ENCODE measurements at places on chromosomes 11 and 22.

GRCh38 chr11:69088676-69089146 lies 40.0 kb downstream of the TPCN2 start:
- peak; percentile 63 for DNase-seq

DNA sequence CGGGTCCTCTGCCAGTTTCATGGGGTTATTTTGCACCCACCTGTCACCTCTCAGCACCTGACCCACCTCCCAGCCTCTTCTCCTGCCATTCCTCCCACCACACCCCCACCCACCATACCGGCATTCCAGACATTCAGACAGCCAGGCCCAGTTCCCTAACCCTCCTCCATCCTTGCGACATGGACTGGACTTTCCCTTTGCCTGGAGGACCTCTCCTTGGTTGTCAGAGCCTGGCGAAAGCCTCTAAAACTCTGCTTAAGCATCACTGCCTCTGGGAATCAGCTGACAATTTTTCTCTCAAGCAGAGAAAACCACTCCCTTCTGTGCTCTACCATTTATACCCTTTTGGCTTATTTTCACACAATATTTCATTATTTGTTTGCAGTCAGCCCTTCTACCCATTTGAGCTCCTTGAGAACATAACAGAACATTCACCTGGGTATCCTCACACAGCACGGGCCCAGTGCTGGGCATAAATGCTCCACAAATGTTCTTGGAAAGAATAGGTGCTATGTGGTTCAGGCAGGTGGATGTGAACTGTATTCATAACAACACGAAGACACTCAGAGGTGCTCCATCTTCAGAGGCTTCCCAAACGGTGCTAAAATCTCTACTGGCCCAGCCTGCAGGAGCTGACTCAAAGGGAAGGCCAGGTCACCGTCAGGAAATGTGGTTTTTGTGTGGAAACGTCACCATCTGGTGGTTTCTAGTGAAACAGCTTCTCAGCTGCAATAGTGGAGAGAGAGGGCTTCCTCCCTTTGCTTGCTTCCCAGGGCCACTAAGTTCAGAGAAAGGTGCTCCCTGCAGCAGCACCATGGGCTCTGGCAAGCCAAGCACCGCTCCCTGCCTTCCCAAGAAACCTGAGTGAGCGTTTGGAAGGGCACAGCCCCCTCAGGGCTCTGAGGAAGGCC lies 10.4 kb downstream of the SPATA19 start:
- peak; percentile 49 for DNase-seq

DNA sequence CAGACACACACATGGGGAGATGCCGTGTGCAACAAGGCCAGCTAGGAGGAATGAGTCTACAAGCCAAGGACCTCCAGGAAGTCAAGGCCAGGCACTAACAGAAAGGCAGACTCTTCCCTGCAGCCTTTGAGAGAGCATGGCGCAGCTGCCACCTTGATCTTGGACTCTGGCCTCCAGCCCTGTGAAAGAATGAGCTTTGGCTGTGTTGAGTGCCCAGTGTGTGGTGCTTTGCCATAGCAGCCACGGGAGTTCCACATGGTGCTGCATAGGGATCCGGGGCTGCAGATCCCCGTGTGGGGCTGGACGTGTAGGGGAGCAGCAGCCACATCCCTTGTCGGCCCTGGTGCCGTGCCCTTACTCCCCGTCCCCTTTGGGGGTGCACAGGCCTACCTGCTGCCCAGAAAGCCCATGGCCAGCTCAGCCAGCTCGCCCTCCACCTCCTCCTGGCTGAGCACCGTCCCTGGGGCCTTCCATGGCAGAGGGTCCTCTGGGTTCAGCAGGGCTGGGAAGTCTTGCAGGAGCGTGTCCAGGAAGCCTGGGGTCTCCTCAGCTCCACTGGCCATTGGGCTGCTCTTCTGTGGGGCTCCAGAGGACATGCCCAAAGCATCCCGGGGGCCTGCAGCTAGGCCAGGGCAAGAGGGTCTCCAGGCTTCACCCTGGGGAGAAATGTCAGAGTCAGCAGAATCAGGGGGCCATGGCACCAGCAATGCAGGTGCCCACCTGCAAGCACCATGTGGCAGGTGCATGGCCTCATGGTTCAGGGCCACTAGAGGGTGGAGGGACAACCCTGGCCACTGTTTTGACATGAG lies 7.0 kb downstream of the PPM1F start:
- no peak for DNase-seq

- DNase-seq = no peak
These were observed 260.6 kb downstream of the CNTN5 start for GRCh38 chr11:99281331-99281730.

GRCh38 chr11:87263264-87263838 lies 225.6 kb downstream of the TMEM135 start:
- no peak for DNase-seq

GRCh38 chr11:70608568-70609470 lies 210.5 kb downstream of the CTTN start:
- no peak for DNase-seq

DNA sequence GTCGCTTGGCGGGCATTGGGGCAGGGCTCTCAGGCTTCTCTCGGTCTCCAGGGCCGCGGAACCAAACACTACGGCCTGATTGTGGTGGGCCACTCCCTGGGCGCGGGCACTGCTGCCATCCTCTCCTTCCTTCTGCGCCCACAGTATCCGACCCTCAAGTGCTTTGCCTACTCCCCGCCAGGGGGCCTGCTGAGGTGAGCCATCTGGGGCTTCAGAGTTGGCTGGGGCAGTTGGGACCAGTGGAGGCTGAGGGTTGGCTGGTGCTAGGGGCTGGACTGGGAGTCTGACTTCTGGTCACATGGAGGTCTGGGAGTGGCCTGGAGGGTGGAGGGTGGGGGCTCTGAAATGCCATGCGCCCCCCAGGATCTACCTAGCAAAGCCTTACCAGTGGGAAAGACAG lies 15.3 kb upstream of the MYRF start:
- no peak for DNase-seq

- no peak for DNase-seq
These were observed 30.4 kb upstream of the SHANK2 start for GRCh38 chr11:71282581-71283351.

DNA sequence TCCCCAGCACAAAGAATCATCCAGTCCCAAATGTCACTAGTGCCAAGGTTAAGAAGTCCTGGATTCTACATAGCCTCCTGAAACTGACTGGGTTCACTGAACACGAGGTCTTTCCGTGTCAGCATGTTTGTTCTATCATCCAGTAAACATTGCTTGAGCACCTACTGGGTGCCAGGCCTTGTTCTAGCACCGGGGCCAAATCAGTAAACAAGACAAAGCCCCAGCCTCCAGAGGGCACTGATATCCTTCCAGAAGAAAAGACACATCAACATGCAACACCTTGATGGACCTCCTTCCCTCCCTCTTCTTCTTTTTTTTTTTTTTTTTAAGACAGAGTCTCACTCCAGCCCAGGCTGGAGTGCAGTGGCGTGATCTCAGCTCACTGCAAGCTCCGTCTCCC lies 26.9 kb downstream of the TPST2 start:
- no peak for DNase-seq

DNA sequence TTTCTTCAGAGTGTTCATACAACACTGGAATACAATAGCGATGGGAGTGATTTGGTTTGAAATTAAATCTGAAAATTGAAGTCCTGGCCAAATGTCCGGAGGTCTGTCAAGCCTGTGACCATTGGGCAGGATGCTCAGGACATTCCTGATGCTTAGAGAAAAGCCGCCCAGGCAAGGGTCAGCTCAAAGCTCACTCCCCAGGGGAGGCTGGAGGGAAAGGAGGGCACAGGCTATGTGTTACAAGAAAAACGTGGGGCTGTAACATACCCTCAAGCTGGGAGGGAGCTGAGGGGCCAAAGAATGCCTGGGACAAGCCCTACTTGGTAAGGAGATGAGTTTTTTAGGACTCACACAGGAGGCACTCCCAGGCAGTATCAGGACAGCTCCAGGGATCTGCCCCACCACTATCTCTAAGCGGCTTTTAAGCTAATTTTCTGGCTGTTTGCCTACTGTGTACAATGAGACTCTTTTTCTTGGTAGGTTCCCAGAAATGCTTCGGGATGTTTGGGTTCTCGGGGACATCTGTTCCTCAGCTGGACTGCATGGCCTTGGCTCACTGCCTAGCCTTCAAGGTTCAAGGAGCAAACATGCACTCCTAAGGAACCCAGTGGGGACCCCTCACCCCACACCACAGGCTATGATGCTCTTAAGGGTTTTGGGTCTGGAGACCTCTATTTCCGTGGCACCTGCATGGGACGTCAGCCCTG lies 500.1 kb downstream of the BRD1 start:
- no peak for DNase-seq

DNA sequence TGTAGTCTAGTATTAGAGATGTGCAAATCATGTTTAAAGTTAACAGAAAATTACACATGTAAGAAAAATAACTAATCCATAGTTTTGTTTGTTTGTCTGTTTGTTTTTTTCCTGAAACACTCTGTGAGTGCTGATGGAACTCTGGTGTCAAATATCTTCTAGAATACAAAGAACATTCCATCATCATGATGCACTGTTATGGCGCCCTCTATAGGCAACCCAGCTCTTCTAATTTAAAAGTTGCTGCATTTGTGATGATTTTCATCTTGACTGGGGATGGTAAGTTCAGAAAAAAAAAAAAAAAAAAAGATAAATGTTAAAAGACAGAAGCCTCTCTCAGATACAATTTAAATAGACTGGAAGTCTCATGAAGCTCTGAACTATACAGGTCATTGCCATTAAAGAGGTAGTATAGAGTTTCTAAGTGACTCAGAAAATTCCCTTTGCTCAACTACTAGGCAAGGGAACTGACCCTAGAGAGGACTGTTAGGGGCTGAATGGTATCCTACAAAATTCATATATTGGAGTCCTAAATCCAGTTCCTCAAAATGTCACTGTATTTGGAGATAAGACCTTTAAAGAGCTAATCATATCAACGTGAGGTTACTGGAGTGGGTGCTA lies 597.2 kb upstream of the ANO3 start:
- peak; percentile 12 for DNase-seq

DNA sequence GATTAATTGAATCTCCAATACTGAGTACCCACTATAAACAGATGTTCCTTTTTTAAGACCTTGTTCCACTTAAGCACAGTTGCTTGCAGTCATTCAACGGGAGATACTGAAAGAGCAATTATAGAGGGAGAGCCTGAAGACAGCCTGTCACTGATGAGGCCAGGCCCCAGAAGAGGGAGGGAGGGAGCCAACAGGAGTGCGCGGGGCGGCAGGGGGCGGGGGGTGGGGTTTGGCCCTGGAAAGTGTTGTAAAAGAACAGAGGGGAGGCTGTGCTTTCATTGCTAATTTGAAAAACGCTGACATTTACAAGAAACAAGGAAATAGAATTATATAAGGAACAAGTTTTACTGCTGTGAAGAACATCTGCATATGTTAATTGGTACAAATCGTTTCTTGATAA lies 53.1 kb downstream of the MAP6 start:
- DNase-seq = no peak

DNA sequence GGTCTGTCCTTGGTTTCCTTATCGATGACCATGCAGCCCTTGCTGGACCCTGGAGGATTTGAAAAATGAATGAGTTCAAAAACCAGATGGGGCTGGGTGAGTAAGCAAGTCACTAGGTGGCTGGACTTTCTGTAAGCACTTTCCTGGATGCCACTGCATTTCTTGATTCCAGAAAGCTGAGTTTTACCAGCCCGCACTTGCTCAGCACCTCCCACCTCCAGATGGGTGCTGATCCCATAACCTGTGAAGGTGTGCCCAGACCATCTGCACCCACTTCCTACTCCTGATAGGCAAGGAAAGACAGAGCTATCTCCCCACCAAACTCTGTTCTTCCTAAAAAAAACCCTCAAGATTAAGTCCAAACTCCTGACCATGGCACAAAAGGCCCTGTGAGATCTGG lies 21.1 kb downstream of the ASCC2 start:
- DNase-seq = no peak

- no peak for DNase-seq
These were observed 26.0 kb downstream of the OSBPL5 start for GRCh38 chr11:3139086-3139440.

GRCh38 chr11:6627762-6628241 lies 8.6 kb upstream of the TPP1 start:
- no peak for DNase-seq

DNA sequence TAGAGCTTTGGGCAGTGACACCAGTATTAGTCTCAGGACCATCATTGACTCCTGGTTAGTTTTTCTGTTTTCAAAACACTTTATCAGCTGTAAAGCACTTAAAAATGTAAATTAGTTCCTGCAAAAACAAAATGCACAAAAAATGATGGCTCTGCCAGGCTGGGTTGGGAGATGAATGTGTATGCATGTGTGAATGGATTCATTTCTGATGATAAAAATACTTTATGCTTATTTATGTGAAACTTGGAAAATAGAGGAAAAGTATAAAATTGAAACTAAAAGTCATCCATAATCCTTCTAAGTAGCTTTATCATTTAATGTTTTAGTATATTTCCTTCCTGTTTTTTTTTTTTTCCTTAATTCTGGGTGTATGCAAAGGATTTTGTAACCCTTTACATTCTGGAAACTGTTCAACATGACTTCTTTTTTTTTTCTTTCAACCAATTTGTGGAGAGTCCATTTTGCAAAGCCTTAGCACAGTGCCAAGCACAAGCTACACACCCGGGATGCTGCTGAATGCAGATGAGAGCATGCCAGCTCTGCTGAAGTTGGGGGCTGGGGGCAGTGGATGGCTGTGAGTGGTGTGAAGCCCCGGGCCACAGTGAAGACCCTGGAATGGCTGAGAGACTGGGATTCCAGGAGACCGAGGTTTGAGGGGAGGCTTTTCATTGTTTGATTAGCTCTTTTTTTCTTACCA lies 37.6 kb downstream of the PTPRJ start:
- no peak for DNase-seq

- no peak for DNase-seq
These were observed 79.1 kb upstream of the KCNQ1OT1 start for GRCh38 chr11:2778630-2779498.

- DNase-seq = no peak
These were observed 4.2 kb upstream of the NEAT1 start for GRCh38 chr11:65418431-65418680.

DNA sequence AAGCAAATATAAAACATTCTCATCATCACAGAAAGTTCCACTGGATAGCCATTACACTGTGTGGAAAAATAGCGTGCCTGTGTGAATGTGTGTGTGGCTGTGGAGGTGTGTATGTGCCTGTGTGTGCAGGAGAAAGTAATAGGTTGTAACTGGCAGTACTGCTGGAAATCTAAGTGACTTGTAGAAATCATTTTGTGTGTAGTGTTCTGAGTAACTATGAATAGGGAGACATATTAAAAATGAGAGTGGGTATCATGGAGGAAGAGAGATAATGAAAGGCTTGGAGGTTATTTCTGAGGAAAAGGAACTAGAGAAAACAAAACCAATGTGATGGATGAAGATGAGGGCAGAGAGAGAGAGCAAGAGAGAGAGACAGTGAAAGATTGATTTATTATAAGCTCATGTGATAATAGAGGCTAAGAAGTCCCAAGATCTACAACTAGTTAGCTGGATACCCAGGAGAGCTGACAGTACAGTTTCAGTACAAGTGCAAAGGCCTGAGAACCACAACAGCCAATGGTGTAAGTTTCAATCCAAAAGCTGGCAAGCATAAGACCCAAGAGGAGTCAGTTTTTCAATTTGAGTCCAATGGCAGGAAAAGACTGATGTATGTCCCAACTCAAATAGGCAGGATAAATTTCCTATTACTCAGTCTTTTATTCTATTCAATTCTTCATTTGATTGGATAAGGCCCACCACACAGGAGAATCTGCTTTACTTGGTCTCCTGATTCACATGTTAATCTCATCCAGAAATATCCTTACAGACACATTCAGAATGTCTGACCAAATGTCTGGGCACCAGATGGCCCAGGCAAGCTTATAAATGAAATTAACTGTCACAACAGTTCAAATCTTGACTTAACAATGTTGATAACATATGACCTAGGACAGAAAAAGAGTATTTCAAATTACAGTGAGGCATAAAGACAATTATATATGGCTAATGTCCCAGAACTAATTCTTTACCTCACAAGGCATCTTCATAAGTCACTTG lies 14.9 kb downstream of the KBTBD3 start:
- DNase-seq = no peak

GRCh38 chr11:92601048-92601447 lies 368.4 kb upstream of the MTNR1B start:
- DNase-seq = no peak
